ENCODE measurements at places on chromosomes 1 and 21.

DNA sequence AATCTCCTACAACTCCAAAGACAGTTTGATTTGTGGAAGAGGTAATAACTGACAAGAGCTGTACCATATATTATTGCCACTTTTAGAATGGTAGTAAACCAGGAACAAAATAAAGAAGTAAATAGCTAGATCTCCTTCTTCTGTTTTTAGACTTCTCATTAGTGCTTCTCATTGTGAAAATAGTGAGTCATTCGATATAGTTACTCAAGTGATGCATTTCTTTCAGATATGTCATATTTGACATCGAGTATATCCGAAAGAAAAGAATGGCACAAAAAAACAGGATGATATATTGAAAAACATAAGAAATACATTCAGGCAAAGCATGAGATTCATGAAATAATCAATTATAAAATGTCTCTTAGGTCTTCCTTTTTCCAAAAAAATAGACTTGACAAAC lies 1346.1 kb downstream of the BRINP3 start:
- DNase-seq: no peak

DNA sequence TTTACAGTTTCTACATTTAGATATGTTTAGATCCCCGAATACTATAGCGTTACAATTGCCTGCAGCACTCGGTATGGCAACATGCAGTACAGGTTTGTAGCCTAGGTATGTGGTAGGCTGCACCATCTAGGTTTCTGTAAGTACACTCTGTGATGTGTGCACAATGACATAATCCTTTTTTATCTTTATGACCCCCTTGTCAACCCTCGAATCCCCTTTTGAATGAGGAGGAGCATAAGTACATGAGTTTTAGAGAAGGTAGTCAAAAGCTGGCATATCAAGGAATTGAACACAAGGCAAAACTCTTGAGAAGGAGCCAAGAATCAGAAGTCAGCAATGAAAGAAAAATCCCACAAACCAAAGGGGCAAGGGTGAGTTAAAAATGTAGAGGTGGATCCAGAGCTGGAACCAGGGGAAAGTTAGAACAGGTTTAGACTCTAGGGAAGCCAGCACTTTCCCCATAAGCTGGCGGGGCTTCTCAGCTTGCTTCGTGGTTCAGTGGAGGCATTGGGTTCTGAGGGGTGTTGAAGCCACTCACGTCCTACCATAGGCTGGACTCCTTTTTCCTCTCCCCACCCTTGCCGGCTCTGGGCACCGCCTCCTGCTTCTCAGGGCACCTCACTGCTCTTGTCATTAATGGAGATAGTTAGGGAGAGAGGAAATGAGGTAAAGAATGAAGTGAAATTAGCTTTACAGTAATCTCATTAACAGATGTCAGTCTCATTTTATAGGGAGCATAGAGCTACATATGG lies 31.3 kb downstream of the OLFML3 start:
- DNase-seq: no peak

GRCh38 chr1:1441002-1441888 lies 5.8 kb downstream of the VWA1 start:
- DNase-seq: no peak

DNA sequence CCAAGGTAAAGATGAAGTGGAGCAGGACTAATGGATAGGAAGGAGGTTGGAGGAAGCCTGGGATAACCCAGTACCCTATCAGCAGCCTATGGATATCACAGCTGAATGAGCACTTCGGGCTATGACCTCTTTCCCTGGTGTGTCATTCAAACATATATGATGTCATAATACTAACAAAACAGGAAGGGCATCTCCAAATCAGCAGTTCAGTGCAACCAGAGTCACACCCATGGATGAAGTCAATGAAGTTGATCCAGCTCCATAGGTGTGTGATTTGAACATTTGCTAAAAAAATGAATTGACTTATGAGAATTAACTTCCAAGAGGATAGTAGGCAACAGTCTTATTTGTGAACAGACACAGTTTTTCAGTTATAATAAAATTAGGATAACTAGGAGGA lies 1.7 kb upstream of the C1orf116 start:
- no peak for DNase-seq
